ENCODE measurements at places on chromosomes 13 and 19.

DNA sequence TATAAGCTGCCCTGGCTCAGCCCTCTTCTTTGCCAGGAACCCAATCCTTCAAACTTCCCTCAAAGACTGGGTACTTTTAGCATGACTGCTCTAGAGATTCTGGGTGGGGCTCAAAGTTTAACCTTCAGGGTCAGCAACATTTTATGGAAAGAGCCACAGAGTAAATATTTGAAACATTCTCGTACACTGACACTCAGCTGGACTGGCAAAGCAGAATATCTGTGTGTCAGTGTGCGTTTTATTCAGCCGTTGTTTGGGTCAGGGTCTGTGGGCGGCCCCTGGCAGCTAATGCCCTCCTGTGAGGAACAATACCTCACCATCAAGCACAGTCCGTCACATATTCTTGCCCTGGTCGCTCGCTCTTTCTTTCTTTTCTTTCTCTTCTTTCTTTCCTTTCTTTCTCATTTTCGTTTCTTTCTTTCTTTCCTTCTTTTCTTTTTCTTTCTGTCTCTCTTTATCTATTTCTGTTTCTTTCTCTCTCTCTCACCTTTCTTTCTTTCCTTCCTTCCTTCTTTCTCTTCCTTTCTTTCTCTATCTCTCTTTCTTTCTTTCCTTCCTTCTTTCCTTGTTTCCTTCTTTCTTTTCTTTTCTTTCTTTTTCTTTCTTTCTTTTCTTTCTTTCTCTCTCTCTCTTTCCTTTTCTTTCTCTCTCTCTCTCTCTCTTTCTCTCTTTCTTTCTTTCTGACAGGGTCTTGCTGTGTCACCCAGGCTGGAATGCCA is 10.7 kb downstream of the DPRX start:
- no peak for DNase-seq

- peak; percentile 83 for DNase-seq
These were observed 699 bp downstream of the PTOV1 start for GRCh38 chr19:49851456-49852259.

DNA sequence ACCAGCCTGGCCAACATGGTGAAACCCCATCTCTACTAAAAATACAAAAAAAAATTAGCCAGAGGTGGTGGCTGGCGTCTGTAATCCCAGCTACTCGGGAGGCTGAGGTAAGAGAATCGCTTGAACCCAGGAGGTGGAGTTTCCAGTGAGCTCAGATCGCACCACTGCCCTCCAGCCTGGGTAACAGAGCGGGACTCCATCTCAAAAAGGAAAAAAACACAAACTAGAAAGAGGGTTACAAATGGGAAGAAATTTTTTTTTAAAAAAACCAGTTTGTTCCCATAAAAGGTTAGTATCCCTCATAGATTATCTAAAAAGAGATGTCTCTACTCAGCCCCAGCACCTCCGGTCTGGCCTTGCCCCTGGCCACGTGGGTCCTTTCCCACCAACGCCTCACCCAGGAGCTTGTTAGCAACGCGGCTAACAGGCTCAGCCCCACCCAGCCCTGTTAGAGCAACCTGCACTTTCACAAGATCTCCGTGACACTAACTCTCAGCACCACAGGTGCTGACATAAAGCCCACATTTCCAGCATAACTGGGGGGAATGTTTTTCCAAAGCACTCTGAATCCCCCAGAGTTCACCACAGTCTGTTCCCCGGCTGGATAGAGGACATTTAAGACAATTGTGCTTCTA is 4.3 kb downstream of the DMKN start:
- peak; percentile 60 for DNase-seq

- no peak for DNase-seq
These were observed 48.2 kb upstream of the CALM3 start for GRCh38 chr19:46552891-46553290.

DNA sequence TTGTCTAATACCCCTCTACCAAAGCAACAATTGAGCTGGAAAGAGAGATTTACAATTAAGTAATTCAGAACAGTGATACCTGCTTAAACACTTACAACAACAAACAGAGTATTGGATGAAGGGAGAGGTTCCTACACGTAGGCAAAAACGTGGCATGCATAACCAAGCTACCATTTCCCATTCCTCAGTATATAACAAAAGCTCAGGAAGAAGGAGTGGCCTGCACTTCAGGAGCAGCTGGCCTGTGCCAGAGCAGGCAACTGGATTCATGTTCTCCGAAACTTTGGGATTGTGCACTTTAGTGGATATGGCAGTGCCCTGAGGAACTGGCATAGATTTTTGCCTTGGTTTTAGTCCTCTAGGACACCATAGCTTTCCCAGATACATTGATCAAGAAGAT is 630.2 kb upstream of the PCDH9 start:
- DNase-seq = no peak

GRCh38 chr13:106768991-106769390 is 201.1 kb upstream of the ARGLU1 start:
- no peak for DNase-seq

DNA sequence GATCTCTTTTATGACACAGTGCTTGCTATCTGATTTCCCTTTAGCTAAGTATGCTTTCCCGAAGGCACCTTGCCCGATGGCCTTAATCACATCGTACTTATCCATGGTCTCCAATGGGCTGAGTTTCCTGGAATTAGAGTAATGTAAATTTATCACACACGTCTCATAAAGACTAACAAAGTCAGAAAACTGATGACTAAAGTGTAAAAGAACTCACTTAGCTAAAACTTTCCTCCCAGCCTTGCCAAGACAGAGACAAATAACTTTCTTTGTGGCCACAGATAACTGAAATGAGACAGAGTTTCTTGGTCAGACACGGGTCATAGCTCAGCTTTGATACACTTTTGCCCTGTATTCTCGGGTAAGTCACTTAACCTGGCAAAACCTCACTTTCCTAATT is 1.5 kb downstream of the NEK5 start:
- no peak for DNase-seq

DNA sequence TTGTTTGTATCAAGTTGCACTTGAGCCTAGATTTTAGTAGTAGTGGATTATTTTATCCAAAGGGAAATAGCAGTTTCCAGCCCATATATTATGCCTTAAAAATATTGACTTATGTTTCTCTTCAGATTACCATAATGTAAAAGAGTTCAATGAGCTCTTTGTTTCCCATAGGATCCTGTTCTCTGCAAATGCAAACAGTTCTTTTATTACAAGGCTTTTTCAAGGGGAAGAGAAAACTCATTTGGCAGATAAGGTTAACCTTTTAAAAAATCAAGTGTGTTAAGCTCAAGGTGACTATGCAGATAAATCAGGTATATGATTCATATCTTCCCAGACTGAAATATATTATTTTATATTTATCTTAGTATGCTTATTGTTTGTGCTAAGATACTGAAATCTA is 961.2 kb upstream of the SPRY2 start:
- DNase-seq = no peak

- no peak for DNase-seq
These were observed 27.8 kb downstream of the MAN2B1 start for GRCh38 chr19:12638611-12639182.

DNA sequence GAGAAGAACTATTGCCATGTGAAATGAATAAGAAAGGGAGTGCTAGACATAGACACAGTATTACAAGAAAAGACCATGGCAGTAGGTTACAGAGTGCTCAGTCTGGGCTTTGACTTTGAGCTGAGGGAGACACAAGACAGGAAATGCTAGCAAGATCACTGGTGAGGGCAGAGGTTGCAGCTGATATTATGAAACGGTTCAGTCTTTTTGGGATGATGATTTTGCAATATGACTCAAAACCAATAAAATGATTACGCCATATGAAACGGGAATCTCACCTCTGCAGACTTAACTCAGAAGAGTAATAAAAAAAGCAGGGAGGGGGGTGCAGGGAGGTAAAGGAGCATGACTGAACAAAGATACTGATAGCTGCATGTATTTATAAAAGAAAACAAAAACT is 123.1 kb downstream of the RBM26 start:
- DNase-seq = no peak

GRCh38 chr19:5985098-5985783 is 7.3 kb upstream of the RANBP3 start:
- no peak for DNase-seq

GRCh38 chr19:41808663-41809566 is 12.5 kb downstream of the CEACAM3 start:
- no peak for DNase-seq

- DNase-seq = peak; percentile 94
These were observed 36.5 kb upstream of the ZNF527 start for GRCh38 chr19:37334179-37335071.

DNA sequence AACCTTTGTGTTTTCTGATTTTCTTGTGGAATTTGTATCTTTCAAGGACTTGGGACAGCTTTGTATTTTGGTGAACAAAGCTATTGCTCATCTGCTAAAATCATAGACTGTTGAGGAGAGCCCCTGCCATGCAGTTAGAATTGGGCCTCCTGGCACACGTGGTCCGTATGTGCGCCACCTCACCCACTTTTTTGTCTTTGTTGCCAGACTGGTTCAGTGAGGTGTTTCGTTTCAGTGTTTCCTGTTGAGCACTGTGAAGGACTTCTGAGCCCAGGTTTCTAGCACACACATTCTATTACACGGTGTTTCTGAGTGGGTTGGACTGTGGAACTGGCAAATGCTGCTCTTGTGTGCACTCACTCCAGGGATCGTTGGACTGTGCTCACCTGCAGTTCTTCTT is 37.6 kb upstream of the RNF113B start:
- peak; percentile 41 for DNase-seq

- DNase-seq = peak; percentile 12
These were observed 10.3 kb downstream of the HSH2D start for GRCh38 chr19:16153582-16154336.

DNA sequence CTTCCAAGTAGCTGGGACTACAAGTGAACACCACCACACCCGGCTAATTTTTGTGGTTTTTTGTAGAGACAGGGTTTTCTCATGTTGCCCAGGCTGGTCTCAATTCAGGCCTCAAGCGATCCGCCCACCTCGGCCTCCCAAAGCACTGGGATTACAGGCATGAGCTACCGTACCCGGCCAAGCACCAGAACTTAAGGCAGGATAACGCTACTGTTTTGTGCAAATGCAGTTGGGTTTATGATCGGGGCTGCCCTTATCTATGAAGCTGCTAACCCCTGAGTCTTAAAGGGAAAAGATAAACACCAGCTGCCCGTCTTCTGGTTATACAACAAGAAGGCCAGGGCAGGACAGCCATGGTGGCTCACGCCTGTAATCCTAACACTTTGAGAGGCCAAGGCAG is 12.6 kb upstream of the TM6SF2 start:
- DNase-seq = no peak

GRCh38 chr13:28967029-28967915 is 147.1 kb downstream of the MTUS2 start:
- no peak for DNase-seq

DNA sequence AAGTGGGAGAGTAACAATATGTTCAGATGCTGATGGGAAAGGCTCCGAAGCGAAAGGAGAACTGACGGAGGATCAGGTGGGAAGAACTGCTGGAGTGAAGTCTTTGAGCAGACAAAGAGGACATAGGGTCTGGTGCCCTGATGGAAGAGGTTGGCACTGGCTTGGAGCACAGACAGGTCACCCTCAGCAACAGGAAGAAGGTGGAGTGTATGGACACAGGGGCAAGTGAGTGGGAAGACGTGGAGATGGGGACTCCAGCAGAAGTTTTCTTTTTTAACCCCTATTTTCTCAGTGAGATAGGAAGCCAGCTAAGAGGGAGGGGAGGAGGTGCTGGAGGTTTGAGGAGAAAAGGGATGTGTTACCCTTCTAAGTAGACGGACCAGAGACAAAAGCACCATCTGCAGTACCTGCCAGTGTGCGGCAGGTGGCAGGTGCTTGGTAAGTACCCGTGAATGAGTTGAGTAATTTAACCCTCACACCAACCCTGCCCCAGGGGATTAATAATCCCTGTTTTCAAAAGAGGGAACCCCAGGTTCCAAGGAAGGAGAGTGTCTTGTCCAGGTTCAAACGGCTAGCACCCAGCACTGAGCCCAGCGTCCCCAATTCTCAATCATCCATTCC is 11.2 kb downstream of the HAS1 start:
- peak; percentile 83 for DNase-seq

- DNase-seq = no peak
These were observed 49.0 kb upstream of the POMP start for GRCh38 chr13:28609926-28610325.

- no peak for DNase-seq
These were observed 6.2 kb downstream of the CPAMD8 start for GRCh38 chr19:17020385-17020784.

DNA sequence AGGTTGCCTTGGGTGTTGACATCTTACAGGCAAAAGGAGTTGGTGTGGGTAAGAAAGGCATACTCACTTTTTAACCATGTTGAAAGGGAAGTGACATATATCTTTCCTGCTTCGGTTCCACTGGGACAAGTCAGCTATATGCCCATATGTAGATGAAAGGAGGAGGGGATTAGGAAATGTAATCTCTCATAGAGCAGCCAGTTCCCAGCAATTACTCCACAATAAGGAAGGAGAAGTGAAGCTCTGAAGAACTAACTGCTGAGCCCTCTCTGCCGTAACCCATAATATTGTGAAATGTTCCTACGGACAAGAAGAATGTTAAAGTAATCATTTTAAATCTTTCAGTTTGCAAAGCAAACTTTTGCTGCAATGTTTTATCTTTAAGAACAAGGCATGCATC is 82.2 kb downstream of the EDNRB start:
- DNase-seq = no peak

GRCh38 chr13:32008518-32009175 is 22.9 kb upstream of the FRY start:
- DNase-seq = no peak

GRCh38 chr13:46278474-46278873 is 66.7 kb downstream of the LRRC63 start:
- DNase-seq = peak; percentile 23

DNA sequence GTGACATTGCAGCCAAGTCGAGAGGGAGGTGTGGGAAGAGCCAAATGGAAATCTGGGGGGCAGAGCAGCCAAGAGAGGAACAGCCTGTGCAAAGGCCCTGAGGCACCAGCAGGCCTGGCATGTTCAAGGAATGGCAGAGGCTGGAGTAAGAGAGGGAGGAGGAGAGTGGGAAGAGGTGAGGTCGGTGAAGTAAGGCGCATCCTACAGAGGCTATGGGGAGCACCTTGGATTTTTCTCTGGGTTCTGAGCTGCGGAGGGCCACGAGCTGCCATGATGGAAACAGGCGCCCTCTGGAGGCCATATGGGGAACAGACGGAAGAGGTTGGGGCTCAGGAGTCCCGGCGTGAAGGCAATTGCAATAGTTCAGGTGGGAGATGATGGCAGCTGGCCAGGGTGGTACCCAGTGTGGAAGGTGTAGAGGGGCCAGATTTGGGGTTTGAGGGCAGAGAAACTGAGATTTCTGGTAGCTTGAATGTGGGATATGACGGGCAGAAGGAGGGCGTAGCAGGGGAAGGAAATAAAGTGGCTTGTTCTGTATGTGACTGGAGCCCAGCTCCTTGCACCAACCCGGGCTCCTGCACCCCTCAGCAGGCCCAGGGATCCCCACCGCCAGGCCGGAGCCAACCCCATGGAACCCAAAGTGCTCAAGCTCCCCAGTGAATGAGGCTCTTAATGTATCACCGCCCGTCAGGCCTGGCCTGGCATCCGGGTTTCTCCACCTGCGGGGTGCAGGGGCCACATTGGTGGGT is 20.5 kb upstream of the STRN4 start:
- DNase-seq = peak; percentile 85

DNA sequence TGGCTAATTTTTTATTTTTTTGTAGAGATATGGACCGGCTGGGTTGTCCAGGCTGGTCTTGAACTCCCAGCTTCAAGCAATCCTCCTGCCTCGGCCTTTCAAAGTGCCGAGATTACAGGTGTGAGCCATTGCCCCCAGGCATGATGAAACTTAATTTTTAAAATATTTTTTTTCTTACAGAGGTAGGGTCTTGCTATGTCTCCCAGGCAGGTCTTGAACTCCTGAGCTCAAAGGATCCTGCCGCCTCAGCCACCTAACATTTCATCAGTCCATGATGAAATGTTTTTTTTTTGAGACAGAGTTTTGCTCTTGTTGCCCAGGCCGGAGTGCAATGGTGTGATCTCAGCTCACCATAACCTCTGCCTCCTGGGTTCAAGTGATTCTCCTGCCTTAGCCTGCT is 12.4 kb downstream of the C19orf44 start:
- DNase-seq = no peak
